ENCODE measurements at places on chromosomes 7 and 10.

- DNase-seq: no peak
These were observed 105.9 kb upstream of the EEPD1 start for GRCh38 chr7:36047091-36047658.

DNA sequence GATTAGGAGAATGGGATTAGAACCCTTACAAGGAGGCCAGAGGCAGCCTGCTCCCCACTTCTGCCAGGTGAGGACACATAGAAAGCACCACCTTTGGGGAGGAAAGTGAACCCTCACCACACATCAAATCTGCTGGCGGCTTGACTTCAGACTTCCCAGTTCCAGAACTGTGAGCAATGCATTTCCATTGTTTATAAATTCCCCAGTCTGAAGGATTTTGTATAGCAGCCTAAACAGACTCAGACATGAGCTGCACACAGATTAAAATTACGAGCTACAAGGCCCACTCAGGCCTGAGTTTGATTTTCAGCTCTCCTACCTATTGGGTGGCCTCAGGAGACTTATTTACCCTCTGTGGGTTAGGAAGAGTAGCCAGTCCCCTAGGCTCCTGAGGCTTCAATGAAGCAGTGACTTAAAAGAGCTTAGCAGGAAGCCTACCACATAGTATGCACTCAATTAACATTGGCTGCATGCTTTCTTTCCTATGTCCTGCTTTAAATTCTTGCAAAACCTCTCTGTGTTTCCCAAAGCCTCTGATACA is 350.7 kb upstream of the ZMIZ1 start:
- no peak for DNase-seq

- DNase-seq: no peak
These were observed 614.0 kb upstream of the AUTS2 start for GRCh38 chr7:68984306-68984705.

- no peak for DNase-seq
These were observed 21.0 kb downstream of the PWWP2B start for GRCh38 chr10:132417957-132418441.

- no peak for DNase-seq
These were observed 8.0 kb downstream of the RBM33 start for GRCh38 chr7:155652156-155653114.

- DNase-seq: no peak
These were observed 197.5 kb upstream of the CSTF2T start for GRCh38 chr10:51896849-51897248.

GRCh38 chr10:127234306-127234800 is 38.0 kb upstream of the INSYN2A start:
- no peak for DNase-seq

DNA sequence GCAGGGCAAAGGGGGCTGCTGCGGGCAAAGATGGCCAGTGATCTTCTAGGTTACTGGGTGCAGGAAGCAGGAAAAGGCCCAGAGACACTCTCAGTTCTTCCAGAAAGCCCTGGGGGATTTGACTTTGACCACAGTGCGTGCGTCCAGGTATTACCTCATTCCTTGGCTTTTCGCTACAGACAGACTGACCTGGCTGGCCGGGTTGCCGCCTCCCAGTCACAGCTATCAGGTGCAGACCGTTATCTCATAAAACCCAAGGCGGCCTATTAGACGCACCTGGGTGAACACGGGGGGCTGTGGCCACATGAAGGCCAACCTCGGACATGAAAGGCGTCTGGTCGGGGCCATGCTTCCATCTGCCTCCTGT is 80.3 kb downstream of the FOXL3 start:
- DNase-seq: no peak

DNA sequence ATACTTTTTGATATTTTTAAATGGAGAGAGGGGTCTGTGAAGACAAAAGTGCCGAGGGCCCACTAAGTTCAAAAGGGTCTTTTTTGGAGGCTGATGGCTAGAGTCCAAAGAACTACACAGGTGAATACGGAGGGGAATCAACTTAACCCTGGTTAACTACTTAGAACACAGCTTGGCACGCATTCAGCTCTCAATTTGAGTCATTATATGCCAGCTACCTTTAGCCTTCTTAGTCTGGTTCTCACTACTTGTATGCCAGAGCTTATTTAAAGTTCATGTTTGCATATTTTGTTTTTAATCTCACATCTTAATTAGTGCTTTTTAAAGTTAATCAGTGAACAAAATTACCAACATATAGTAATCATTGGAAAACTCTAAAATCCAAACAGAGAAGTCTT is 80.8 kb downstream of the VWDE start:
- DNase-seq: no peak

- DNase-seq: no peak
These were observed 49.8 kb upstream of the SORCS1 start for GRCh38 chr10:107214261-107214660.

DNA sequence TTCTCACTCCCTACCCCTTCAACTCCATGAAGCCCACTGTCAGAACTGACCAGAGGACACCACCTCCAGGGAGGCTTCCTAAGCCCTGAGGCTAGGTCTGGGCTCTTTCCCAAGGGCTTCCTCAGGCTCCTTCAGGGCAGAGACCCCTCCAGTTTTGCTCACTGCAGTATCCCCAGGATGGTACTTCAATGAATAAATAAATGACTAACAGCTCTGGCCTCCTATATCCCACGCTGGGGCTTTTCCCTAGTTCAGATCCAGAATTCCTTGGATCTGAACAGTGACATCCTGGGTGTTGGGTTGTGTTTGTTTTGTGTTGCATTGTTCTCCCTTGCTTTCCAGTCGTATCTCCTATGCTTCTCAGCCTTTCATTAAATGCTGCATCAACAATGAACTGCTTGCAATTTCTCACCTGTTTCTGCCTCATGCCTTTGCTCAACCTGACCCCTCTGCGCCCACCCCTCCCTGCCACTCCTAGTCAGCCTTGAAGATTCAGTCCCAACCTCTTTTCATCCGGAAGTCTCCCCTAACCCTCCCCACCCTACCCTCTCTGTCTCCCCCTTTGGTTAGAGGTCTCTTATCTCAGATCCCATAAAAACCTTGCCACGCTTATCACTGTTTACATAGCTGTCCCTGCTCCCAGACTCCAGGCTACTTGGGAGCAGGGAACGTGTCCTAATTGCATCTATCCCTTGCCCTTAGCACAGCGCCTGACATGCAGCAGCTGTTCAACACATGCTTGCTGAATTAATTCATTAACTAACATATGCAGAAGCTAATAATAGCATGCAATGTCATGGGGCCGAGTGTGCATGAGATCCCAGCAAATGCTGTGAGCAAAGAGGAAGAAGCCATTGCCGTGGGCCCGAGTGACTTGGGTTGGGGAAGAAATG is 41.7 kb downstream of the PPP1R3C start:
- DNase-seq: no peak

DNA sequence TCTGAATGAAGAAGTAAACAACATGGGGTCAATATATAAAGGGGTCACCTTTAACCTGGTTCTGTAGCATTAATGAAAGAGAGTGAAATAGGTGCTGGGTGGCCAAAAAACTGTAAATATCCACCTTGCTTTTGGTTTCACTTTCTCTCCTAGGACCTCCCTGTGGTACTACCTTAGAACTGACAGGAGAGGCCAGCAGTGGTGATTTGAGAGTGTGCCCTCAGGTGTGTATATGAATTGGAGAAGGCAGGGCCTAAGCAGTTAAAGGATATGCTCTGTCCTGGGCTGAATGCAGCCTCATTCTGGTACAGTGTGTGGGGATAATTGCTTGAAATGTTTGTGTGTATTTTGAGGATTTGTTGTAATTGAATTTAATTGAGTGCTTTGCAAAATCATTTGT is 62.0 kb downstream of the BBS9 start:
- no peak for DNase-seq

DNA sequence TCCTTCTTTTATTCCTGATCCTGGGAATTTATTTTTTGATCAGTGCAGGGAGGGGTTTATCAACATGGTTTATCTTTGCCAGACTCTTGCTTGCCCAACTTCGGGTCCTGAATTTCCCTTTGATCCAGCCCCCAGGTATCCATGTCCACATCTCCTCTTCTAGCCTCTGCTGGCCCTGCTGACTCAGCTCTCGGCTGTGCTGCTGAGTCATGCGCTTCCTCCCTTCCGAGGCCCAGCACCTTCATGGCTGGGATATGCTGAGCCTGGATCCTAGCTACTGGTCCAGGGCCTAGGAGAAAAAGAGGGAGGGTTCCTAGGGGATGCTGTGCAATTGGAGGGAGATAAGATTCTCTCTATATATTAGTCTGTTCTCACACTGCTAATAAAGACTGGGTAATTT is 380.7 kb upstream of the SHH start:
- no peak for DNase-seq

DNA sequence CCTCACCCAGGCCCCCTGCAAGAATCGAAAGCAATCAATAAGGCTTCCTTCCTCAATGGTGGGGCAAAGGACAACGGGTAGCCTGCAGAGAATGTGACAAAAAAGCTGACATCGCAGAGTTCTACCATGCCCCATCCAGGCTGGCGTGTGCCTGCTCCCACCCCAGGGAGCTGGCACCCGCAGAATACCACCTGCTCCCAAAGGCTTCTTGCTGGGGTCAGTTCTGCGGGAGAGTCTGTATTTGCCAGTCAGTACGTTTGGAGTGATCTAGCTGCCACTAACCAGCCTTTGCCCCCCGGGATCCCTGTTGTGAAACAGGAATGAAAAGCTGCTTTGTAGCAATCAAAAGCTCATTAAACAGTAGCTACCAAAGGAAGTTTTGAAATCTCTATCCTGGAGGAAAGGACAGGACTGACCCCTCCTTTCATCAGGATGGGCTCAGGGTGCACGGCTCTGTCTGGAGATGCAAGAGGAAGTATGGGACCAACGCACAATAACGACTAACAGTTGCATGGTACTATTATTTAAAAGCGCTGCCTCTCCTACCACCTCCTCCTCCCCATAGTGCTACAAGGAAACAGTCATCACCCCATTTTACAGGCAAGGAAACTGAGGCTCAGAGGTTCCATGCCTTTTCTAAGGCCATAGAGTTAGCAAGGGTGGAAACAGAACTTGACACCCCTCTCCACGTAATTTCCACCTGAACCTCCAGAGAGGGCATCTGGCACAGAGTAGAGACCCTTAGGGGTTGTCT is 67.0 kb downstream of the FGFR2 start:
- DNase-seq: no peak

GRCh38 chr10:22716943-22717342 is 2.6 kb upstream of the PIP4K2A start:
- DNase-seq: no peak

DNA sequence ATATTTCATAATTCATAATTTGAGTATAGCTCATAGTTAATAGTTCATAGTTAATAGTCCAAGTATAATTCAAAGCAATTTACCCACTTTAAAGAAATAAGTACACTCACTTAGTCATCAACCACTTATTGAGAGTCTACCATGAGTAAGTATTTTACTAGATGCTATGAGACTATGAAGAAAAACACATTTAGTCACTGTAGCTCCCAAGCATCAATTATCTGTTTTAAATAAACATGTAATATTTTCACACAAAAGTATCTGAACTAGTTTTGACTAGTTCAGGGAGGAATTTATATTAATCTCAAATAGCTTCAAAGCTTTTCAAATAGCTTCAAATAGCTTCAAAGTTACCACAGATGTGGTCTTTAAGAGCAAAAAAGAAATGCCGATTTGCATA is 119.2 kb downstream of the ANK3 start:
- DNase-seq: no peak

DNA sequence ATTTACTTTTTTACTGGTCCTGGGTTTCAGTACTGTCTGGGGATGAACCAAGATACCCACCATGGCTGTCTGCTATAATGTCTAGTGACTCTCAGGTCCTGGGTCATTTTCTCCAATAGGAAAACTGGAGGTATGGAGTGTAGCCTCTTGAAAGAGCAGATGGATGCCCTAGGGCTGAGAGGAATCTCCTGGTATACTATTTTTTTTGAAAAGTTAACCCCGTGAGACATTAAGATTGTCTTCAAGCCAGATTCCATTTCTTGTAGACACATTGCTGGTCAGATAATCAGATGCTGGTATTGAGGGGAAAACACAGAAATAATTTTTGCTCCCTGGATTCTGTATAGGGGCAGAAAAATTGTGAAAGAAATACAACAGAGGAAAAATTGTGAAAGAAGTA is 97.3 kb downstream of the ZNF680 start:
- no peak for DNase-seq

GRCh38 chr7:117659531-117660011 is 179.7 kb downstream of the CFTR start:
- no peak for DNase-seq

GRCh38 chr7:150361807-150362621 is 6.6 kb upstream of the REPIN1 start:
- no peak for DNase-seq

- no peak for DNase-seq
These were observed 463.3 kb upstream of the PODXL start for GRCh38 chr7:132019703-132020102.

DNA sequence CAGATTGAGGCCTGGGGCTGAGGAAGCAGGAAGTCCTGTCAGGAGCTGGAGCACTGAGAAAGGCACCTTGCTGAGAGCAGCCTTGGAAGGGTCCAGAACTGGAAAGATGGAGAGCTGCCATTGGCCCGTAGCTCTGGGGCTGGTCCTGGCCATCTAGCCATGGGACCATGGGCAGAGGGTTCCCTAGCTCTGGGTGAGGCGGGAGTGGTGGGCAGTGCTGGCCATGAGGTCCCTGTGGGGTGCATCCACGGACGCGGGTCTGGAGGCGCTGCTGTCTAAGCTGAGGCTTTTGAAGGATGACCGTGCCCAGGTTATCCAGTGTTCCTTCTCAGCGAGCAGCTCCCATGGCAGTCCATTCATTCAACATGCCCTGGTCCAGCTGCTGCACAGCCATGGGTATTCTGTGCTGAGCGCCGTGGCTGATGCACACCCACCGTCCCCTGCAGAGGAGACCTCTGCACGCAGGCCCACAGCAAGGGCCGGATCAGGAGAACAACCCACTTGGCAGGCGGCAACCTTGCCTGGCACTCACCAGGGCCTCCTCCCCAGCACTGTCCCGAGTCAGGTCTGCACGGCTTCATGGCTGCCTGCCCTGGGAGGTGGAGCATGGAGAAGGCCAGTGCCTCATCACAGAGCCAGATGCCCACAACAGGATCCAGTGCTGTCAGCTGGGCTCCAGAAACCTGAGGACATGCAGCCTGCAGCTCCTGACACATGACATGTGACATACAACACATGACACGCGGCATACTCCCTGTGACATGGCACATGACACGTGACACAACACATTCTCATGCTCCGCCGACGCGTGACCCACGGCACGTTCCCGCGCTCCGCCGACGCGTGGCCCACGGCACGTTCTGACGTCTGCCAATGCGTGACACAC is 121.9 kb downstream of the INPP5A start:
- DNase-seq: no peak
